ENCODE measurements at places on chromosomes 4 and X.

DNA sequence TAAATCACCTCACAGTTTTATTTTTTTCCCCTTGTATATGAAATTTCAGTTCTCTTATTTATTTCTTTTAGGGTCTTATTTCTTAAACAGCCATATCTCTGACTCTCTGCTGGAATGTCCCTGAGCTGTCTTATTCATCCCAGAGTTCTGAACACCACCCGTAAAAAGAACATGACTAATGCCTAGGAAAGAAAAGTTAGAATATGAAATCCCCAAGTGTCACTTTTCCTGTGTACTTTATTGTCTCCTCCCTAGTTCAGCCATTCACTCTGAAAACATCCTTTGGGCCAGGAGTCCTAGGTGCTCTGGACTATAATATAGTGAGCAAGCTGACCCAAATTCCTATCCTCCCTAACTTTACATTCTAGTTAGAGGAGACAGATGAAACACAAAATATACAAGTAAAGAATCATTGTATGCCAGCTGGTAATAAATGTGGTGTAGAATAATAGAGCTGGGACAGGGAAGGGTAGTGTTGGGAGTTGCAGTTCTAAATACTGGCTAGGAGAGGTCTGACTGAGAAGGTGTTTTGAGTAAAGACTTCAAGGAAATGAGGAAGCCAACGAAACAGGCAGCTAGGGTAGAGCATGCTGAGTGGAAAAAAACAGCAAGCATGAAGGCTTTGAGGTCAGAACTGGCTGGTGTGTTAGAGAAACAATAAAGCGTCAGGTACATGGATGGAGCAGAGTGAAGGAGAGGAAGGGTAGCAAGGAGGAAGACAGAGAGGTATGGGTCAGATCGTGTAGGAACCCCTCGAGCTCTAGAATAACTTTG lies 40.6 kb upstream of the FTHL17 start:
- DNase-seq = no peak

GRCh38 chr4:186760576-186760975 lies 36.9 kb upstream of the FAT1 start:
- no peak for DNase-seq

GRCh38 chr4:165288639-165289422 lies 38.6 kb upstream of the MSMO1 start:
- no peak for DNase-seq

DNA sequence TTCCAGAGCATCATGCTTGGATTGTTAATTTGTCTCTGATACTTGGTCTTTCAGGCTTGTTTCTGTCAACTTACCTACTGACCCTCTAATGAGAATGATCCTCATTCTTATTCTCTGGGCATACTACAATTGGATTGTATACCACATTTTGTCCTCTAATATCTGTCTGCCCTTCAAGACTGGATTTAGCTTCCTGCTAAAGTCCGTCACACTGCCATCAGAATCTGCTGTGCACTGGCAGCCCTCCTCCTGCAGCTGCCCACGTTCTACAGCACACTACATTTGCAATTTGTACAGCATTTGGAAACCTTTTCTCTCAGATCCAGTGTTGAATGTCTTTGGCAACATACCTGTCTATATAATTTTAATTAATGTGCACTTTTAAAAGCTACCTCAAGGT lies 183.1 kb downstream of the ZNF330 start:
- no peak for DNase-seq

DNA sequence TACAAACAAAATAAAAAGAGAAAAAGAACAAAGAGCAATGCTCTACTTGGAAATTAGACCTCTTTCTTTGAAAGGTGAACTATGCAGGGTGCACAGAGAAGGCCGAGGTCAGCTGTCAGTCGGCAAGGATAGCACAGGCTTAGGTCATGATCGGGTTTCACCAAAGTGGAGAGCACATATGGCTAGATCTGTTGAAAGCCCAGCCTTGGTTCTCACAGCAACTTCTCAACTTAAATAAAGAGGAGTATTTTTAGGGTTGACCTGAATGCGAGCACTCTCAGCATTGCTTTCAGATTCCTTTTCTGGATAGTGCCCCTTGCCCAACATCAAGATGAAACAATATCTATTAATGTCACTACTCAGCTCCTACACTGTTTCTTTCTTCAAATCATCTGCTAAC lies 122.9 kb upstream of the GPC4 start:
- DNase-seq = no peak

DNA sequence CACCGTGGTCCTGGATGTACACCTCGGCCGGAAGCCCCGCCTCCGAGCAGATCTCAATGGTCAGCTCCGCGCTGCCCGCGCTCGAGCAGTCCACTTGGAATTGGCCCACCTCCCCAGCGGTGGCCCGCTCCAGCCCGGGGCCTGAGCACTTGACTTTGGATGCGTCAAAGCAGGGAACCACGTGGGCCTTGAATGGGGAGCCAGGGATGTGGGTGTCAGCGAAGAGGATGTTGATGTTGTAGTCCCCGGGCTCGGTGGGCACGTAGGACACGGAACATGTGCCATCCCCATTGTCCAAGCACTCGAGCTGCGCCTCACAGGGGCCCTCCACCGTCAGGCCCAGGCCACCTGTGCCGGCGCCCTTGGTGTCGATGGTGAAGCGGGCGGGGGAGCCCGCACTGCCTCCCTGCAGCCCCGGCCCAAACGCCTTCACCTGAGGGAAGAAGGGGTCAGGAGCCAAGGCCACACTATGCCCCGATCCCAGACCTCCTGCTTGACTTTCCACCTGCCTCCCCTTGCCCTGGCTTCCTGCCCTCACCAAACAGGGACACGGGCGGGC lies 14.2 kb downstream of the FLNA start:
- no peak for DNase-seq

DNA sequence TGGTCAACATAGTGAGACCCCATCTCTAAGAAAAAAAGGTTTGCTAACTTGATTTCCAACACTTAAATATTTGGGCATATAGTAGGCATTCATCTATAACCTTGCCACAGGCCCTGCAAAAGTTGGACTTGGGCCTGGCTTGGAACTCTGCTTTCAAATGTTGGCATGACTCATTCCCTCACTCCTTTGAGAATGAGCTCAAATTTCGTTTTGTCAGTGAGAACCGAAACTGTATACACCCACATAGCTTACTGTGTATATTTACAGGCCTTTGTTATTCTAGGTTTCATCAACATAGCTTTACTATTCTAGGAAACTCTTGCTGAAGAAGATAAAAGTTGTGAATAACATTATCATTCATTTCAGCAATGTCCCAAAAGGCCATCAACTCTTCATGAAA lies 88.7 kb upstream of the ELOVL6 start:
- no peak for DNase-seq

DNA sequence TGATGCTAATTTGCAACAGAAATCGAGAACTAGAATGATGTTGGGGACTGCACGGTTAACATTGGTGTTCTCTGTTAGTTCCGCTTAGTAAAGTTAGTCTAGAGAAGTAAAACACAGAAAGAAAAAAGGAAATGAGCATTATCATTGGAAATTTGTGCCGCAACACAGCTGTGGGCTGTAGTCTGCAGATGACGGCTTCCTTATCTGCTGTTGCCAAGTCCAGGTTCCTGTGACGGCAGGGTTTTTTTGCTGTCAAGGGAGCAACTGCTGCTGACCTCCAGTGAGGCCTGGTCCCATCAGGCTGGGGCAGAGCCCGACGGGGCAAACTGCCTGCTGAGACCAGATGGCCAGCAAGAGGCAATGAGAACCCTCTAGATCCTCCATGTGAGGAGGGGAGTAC lies 38.9 kb upstream of the PHEX start:
- no peak for DNase-seq

GRCh38 chr4:183347566-183347965 lies 25.3 kb upstream of the CLDN24 start:
- DNase-seq = no peak

GRCh38 chr4:47198791-47199190 lies 167.4 kb downstream of the GABRB1 start:
- no peak for DNase-seq

- no peak for DNase-seq
Observed at GRCh38 chr4:34289489-34289888, 1954.8 kb downstream of the ARAP2 start.

GRCh38 chr4:157701695-157701994 lies 471.2 kb downstream of the GASK1B start:
- no peak for DNase-seq

- DNase-seq = no peak
Observed at GRCh38 chr4:4509521-4509920, 32.3 kb downstream of the STX18 start.

- DNase-seq = no peak
Observed at GRCh38 chrX:46381630-46382029, 163.6 kb downstream of the ZNF674 start.

DNA sequence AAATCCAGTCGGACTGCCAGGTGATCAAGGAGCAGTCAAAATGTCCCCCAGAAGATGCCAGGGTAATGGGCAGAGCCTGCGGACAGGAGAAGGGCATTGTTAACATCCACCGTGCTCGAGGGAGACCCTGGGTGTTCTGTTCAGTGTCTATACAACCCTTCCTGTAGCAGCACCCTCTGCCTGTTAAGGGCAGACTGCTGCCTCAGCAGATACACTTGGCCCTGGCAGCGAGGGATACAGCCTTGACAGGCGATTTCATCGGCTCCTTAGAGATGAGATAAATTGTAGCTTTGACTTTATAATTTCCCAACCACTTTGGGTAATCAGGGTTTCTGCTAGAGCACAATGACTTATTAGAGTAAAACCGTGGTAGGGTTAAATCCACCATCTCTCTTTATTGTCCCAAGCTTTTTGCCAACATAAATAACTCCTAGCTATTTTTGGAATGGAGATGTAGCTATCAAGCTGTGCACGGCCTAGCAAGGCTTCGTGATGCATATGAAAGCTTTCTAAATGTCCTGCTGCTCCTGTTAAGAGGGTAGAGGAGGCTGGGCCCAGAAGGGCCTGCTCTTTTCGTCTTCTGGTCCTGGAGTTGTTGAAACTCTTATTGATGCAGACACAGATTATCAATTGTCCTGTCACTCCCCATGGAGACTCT lies 195.9 kb downstream of the CPEB2 start:
- DNase-seq = no peak

- no peak for DNase-seq
Observed at GRCh38 chr4:40656201-40656863, 26.7 kb upstream of the RBM47 start.

- no peak for DNase-seq
Observed at GRCh38 chr4:16122308-16122711, 38.5 kb upstream of the PROM1 start.

- no peak for DNase-seq
Observed at GRCh38 chr4:184784628-184785257, 41.0 kb downstream of the ACSL1 start.
